Umbilical cord (tissue), 2 donors: ENCODE measurements at places on chromosomes 12 and 14. TPM values are rescaled to one million over a fixed set of nuclear protein-coding genes. Genes with fewer than 3 reads are reported as not detected.

Gene PLBD1
- 10.1 TPM for total RNA-seq

Gene DNAI7
- total RNA-seq: 0.24 TPM

Gene FGF23
- total RNA-seq: 4.3 TPM

Gene NEDD1
- 29.4 TPM for total RNA-seq

Gene LMNTD1
- not detected for total RNA-seq
